Ovary (tissue), 10 donors: ENCODE measurements at places on chromosomes 3 and 15.

DNA sequence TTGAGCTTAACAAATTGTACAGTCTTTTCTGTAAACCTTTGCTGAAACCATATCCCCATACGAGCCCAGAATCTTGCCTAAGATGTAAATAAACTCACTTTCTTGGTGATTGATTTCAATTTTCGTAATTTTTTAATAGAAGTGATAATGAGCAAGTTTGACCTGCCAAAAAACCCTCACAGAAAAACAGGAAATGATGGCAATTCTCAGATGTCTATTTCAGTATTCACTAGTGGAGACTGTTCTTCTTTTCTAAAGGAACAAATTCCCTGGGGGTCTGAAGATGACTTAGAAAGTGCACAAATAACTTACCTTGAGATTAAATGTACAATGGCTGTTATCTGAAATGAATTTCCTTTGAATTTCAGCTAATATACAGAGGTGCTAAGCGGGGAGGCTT lies 116.5 kb upstream of the CMC1 start:
- DNase-seq = no peak

GRCh38 chr3:141331377-141332318 lies 36.7 kb upstream of the ZBTB38 start:
- no peak for DNase-seq

GRCh38 chr15:92883876-92884435 lies 16.2 kb upstream of the CHD2 start:
- DNase-seq = no peak

GRCh38 chr3:73140772-73141442 lies 79.4 kb downstream of the EBLN2 start:
- DNase-seq = no peak

GRCh38 chr3:13206799-13207577 lies 133.8 kb upstream of the IQSEC1 start:
- no peak for DNase-seq
